Activated CD4-positive, alpha-beta T cell treated with anti-CD3 and anti-CD28 coated beads, Interleukin-2, amount 50 U/mL, for 4 hours (primary cell): ENCODE measurements at places on chromosomes 2 and 18.

DNA sequence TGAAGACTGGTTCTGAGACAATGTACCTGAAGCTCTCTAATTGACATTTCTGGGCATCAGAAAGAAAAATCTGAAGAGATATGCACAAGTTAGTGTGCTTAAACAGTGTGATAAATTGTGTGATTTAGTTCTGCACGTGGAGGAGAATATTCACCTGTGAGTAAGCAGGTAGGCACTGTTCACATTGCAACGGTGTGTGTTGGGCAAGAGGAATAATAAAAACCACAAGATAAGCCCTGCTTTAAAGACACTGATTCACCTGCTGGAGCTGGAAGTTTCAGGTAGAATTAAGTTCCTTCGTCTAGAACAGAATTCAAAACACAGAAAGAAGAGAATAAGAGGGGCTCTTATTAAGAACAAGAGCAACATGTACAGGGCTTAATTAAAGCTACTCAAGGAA is 864.3 kb upstream of the SOX11 start:
- DNase-seq, result no peak

GRCh38 chr2:51918113-51918512 is 886.2 kb upstream of the NRXN1 start:
- DNase-seq, result no peak

DNA sequence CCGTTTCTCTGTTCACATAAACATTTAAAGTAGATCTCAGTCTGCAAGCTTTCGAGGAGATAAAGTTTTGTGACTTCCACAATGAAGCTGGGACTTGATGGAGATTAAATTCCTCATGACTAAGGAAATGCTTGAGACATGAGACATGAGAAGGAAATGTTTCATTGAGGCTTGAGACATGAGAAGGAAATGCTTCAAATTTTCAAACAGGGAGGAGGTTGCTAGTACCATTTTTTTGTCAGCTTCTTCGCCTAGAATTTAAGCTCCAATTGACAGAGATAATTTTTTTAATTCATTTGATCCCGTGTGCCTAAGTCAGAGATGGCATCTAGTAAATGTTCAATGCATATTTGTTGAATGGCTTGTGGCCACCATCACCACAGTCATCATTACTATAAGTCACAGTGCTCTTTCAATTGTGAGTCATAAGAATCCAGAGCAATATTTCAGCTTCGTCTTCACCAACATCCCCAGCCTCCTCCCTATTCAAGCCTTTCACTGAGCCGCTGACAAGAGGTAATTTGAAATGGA is 543 bp upstream of the MARCHF4 start:
- DNase-seq, result no peak

- no peak for DNase-seq
These were observed 60.4 kb downstream of the C18orf63 start for GRCh38 chr18:74375999-74376398.

- no peak for DNase-seq
These were observed 287.6 kb upstream of the ZNF521 start for GRCh38 chr18:25639596-25639995.

GRCh38 chr2:67515538-67515937 is 118.4 kb downstream of the ETAA1 start:
- DNase-seq, result no peak

DNA sequence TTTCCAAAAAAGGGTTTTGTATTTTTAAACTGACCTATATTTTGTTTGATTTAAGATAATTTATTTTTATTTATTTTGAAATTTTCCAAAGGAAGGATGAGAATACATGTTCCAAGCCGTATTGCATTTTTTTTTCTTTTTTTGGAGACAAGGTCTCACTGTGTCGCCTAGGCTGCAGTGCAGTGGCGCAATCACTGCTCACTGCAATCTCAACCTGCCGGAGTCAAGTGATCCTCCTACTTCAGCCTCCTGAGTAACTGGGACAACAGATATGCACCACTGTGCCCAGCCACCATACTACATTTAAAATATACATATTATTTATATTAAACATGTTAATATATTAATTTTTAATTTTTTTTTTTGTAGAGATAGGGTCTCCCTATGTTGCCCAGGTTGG is 15.0 kb downstream of the GEN1 start:
- DNase-seq, result no peak
